ENCODE measurements at places on chromosomes 1 and 21. TPM values are rescaled to one million over a fixed set of nuclear protein-coding genes. Genes with fewer than 3 reads are reported as not detected.

Gene SMIM1
- polyA plus RNA-seq, result 21.7 TPM

Gene CBR3
- 1.6 TPM for polyA plus RNA-seq

Gene PRAMEF5
- polyA plus RNA-seq, result not detected

- DNase-seq, result no peak
Observed at GRCh38 chr1:156926175-156926574, 5.7 kb downstream of the LRRC71 start.

Gene ETNK2
- 28.2 TPM for polyA plus RNA-seq

DNA sequence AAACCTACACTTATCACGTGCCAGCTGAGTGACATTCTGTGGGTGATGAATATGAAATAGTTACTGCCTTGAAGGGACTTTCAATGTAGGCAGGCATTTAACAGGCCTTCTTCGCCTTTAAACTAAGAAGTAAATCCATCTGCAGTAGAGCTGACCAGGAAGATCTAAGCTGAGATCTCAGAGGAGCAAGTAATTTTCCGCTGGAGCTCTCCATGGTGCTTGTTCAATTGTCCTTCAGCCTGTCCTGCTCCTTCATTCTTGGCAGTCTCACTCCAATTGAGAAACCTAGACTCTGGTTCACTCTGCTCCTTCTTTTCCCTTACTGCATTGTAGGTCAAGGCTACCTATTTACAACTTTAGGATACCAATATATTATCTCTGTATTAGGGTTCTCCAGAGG, 183.5 kb downstream of the HMCN1 start:
- no peak for DNase-seq

DNA sequence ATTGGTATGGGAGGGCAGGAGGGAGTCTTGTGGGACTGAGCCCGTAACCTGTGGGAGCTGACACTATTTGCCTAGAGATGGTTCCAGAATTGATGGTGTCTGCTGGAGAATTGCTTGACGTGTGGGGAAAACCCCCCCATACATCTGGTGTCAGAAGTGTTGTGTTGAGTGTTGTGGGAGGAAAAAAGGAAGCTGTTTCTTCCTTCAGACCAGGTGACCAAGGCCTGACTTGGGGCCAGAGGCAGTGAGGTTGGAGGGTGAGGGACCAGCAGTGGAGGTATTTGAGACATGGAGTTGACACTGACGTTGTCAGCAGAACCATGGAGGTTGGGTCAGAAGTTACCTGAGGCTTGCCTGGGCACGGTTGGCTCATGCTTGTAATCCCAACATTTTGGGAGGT, 8.3 kb downstream of the SHISAL2A start:
- DNase-seq, result no peak

Gene PACC1
- 14.1 TPM for polyA plus RNA-seq

DNA sequence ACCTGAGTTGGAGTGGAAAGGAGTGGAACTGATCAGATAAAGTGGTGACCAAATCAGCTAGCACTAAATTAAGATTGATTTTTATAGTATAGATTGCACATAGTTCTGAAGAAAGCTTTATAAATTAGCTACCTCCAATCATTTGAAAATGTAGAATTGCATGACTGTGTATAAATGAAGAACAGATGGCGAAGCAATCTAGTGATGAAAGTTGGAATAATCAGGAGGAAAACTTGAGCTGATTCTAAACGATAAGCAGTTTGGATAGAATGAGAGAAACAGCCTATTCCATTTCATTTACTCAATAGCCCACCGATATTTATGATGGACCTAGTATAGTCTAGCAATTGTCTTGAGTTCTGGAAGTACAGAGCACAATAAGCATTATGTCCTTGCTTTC, 661.5 kb downstream of the PLA2G4A start:
- no peak for DNase-seq

- no peak for DNase-seq
Observed at GRCh38 chr1:52911541-52911940, 10.0 kb downstream of the ECHDC2 start.

Gene MYBPH
- 0.28 TPM for polyA plus RNA-seq

GRCh38 chr21:38496224-38496623, 2.1 kb downstream of the ERG start:
- no peak for DNase-seq

GRCh38 chr21:17159697-17160096, 353.1 kb upstream of the CXADR start:
- no peak for DNase-seq

- no peak for DNase-seq
Observed at GRCh38 chr1:89151047-89151446, 24.8 kb downstream of the GBP7 start.

DNA sequence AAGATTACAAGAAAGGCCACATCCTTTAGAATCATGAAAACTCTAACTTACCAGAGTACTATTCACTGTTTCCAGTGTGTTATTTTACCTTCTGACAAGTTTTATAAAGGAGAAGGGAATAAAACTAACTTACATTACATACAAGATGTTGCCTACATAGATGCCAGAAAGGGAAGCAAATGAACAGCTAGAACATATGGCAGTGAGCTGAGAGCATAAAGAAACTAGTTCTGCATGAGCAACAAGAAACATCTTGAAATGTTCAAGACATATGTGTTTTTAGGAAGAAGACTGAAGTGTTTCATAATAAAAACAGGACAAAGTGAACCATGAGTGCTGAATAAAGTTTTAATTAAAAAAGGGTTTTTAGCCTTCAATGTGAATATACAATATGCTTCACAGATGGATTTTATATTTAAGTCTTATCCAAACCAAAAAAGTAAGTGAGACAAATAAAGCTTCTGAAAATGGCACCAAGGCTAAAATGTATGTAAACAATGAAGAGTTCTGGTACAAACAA, 39.4 kb downstream of the SLC5A9 start:
- no peak for DNase-seq

GRCh38 chr1:117473063-117473462, 105.8 kb downstream of the MAN1A2 start:
- DNase-seq, result no peak

- no peak for DNase-seq
Observed at GRCh38 chr1:47767741-47768100, 229.5 kb downstream of the TRABD2B start.

Gene C1orf56
- polyA plus RNA-seq, result 9.1 TPM

Gene SPATA21
- 0.24 TPM for polyA plus RNA-seq

DNA sequence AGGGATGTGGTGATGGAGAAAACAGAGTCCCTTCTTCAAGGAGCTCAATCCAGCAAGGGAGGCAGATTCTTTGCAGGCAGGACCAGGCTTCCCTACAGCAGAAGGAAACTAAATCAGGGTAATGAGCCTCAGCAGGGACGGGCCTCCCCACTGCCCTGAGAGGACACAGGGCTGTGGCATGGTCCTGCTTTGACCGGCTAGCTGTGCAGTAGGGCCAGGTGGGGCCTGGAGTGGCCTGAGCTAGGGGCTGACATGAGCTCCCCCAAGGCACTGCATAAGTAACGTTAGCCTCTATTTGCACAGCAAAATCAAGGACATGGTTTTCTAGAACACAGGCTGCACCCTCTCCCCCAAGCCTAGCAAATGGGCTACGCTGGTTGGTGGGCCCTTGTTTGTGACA, 162.9 kb downstream of the RYR2 start:
- DNase-seq, result no peak

GRCh38 chr1:32939655-32940371, 24.8 kb downstream of the RNF19B start:
- no peak for DNase-seq

Gene CIART
- 10.7 TPM for polyA plus RNA-seq

DNA sequence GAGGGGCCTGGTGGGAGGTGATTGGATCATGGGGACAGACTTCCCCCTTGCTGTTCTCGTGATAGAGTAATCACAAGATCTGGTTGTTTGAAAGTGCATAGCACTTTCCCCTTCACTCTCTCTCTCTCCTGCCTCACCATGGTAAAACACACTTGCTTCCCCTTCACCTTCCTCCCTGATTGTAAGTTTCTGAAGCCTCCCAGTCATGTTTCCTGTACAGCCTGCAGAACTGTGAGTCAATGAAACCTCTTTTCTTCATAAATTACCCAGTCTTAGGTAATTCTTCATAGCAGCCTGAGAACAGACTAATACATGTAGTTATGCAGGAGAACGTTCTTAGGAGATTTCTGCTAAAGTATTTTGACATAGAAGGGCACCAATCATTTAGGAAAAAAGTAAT, 59.9 kb upstream of the FBXO28 start:
- DNase-seq, result no peak
